NB4 (cell line): ENCODE measurements at places on chromosomes 13 and 19.

DNA sequence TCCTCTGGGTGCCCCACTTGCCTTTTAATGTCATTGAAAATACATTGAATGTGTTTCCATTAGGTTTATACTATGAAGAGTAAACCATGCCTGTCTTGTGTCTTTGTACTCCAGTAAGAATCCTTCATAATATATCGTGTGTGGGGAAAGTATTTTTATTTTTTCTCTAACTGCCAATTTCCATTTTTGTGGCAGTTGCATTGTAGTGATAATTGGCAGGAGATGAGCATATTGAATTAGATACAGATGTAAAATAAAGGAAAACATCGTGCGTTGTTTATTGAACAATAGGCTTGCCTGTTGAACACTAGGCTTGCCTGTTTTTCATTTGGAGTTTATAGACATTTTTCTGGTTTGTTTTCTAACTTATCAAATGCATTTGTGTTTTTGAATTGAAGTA is 218.8 kb downstream of the NBEA start:
- no peak for DNase-seq

- no peak for DNase-seq
Observed at GRCh38 chr13:68940049-68940448, 1167.6 kb upstream of the ATXN8OS start.

DNA sequence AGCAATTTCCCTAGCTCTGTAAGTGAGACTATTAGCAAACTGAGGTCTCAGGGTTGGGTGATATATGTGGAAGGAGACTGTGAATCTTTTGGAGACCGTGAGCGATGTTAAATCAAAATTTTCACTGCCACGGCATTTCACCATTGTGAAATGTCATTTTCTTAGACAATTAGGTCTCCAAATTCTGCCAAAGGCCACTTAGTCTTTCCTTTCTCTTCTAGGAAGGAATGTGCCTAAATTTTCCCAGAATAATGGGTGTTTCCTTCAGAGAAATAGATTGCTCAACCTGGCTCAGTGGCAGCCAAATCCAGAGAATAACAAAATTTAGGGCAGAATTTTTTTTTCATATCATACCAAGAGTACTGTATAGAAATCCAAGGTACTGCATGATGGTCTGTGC is 64.5 kb upstream of the SCEL start:
- no peak for DNase-seq

DNA sequence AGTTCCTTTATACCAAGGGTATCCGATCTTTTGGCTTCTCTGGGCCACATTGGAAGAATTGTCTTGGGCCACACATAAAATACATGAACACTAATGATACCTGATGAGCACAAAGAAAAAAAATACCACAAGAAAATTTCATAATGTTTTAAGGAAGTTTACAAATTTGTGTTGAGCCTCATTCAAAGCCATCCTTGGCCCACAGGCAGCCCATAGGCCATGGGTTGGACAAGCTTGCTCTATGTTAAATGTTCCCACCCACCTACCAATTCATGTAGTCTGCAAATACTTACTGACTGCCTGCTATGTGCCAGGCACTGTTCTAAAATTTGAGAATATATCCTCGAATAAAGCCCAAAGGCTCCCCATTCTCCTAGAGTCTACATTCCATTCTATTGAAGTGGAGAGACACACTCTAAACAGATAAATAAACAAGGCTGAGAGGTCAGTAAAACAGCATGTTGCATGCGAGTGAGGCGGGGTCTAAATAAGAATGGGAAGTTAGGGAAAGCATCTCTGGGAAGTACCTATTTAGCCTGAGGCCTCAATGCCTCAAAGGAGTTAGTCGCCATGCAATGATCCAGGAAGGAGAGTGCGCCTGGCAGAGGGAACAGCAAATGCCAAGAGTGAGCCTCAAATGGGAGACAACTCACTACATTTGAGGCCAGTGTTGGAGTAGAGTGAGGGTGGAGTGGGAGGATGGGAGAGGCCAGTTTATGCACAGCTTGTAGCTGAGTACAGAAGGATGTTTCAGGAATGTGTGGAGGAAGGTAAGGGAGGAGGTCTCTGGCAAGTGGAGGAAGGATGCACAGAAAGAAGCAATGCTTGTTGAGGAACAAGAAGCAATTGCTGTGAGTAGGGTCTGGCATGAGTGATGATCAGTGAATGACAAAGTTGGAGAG is 52.5 kb upstream of the CLDN10 start:
- DNase-seq = no peak

DNA sequence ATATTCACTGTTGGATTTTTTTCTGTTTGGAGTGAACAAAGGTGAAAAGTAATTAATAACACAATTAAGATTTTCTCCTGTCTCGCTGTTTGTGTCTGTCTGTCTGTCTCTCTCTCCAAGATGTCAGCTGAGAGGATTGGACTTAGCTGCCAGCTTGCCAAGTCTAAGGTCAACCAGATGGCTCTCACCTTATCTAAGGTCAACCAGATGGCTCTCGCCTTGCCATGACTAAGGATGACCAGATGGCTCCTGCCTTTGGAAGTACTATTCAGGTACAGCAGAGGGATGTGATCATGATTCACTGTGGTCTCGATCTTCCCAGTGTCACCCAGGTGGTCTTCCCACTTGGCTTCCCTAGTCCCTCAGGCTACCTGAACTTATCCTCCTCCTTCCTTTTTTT is 1436.4 kb downstream of the UQCRFS1 start:
- DNase-seq = no peak

GRCh38 chr13:46633416-46633815 is 80.4 kb downstream of the LRCH1 start:
- DNase-seq = no peak

DNA sequence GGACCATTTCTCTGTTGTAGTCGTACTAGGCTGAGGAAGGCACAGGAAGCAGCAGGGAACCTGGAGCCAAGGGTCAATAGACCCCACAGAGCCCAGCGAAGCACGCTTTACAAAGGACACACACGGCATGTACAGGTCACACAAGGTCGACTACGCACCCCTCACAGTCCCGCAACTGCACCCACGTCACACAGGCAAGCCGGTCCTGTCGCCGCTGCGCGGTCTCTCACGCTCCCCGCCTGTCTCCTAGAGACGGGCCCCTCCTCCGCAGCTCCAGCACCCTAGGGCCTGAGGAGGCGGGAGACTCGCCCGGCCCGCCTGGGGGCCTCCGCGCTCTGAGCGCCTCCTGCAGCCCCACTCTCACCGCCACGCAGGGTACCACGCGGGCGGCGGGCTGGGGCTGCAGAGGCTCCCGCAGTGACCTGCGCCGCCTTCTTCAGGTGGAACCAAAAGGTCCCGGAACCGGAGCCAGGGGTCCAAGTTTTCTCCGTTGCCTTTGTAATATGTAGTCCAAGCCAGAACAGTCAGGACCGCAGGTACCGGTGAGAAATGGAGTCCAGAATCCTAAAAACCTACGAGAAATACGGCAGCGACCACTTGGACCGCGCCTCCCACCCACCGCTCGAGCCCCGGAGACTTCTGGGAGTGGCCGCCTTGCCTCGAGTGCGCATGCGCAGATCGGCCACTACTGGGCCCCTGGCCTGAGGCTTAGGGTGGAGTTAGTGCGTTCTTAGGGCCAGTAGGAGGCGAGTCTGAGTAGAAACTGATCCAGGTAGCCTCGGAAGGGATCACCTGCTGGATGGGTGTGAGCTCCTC is at the start of gene ZNF607:
ZNF607 (minus strand) TSS at position 651 of the 816 bp plus-strand sequence. CDS start 8,143 bp downstream, outside the sequence.
- DNase-seq = peak; percentile 87

- DNase-seq = no peak
Observed at GRCh38 chr13:51630288-51630615, 46.0 kb downstream of the WDFY2 start.

DNA sequence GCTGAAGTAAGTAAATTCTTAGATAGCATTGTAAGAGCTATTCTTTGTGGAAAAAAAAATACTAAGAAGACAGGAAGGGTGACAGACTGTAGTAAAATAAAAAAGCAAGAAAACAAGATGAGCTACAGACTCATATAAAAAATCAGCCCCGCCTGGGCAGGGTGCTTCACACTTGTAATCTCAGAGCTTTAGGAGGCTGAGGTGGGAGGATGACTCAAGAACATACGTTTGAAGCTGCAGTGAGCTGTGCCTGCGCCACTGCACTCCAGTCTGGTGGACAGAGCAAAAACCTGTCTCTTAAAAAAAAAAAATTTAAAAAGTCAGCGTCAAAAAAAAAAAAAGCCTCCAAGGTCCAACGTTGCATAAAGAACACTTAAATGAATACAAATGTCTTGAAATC is 102.1 kb downstream of the VWA8 start:
- DNase-seq = no peak

GRCh38 chr13:24670174-24670573 is 10.0 kb upstream of the ATP12A start:
- DNase-seq = no peak

- DNase-seq = peak; percentile 93
Observed at GRCh38 chr19:48506138-48506733, 5.4 kb downstream of the LMTK3 start.

DNA sequence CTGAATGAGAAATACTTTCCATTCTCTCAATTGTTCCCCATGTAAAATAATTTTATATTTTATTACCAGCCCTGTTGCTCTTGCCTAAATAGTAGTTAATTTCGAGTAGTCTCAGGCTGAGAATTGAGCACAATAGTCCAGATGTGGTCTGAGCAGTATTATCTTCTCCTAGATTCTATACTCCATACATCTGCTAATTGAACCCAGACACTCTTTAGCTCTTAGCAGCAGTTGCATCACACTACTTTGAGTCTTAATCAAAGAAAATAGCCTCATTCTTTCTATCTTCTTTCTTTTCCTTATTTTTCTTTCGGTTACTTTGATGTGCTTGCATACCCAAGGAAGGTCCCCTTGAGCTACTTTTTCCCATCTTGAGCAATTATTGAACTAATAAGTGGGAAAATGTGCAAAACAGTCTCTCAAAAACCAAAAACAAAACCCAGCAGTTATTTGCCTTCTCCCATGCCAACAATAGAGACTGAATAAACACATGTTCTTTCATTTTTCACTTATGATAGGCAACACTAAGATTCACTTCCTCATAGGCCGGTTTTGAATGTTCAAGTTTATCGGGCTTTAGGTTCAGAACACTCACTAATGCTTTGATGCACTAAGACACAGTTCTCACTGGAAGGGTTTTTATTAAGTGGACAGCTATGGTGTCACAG is 204.5 kb downstream of the POU4F1 start:
- DNase-seq = no peak

GRCh38 chr13:71638751-71639150 is 228.3 kb downstream of the DACH1 start:
- DNase-seq = no peak

DNA sequence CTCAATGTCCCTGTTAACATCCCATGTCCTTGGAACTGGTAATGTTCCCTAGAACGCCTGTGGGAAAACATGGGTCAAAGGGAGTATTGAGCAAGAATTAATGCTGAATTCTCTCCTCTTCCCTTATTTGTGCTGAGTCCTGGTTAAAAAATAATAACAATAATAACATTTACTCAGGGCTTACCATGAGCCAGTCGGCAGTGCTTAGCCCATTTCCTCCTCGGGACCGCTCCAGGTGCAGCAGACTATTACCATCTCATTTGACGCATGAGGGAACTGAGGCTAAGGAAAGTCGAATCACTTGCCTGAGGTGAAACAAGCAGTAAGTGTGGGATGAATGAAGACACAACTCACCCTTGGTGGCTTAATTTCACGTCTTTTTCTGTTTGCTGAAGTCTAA is 33.6 kb upstream of the SLC15A1 start:
- DNase-seq = no peak

- DNase-seq = no peak
Observed at GRCh38 chr13:54226876-54227275, 1198.3 kb downstream of the OLFM4 start.

DNA sequence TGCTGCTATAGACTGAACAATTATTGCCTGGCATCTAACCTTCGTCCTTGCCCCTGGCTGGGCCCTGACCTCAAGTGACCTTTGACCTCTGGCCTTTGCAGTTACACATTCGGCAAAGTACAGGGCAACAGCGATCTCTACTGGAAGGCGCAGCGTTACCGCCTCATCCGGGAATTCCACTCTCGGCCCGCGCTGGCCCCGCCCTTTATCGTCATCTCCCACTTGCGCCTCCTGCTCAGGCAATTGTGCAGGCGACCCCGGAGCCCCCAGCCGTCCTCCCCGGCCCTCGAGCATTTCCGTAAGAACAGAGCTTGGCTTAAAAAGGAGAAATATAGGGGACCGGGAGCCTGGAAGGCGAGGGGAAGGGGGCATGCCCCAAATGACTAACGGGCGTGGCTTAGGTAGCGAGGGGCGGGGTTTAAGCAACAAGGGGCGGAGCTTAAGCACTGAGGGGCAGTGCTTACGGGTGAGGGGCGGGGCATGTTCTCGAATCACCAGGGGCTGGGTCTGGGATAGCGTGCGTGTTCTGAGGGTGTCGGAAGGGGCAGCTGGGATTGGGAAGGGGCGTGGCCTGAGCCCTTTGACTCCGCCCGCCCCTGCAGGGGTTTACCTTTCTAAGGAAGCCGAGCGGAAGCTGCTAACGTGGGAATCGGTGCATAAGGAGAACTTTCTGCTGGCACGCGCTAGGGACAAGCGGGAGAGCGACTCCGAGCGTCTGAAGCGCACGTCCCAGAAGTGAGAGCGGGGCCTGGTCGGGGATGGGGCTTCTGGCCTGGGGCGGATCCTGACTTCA is 52.7 kb downstream of the TRPM4 start:
- DNase-seq = peak; percentile 14

- no peak for DNase-seq
Observed at GRCh38 chr19:31671411-31672035, 322.3 kb upstream of the TSHZ3 start.

DNA sequence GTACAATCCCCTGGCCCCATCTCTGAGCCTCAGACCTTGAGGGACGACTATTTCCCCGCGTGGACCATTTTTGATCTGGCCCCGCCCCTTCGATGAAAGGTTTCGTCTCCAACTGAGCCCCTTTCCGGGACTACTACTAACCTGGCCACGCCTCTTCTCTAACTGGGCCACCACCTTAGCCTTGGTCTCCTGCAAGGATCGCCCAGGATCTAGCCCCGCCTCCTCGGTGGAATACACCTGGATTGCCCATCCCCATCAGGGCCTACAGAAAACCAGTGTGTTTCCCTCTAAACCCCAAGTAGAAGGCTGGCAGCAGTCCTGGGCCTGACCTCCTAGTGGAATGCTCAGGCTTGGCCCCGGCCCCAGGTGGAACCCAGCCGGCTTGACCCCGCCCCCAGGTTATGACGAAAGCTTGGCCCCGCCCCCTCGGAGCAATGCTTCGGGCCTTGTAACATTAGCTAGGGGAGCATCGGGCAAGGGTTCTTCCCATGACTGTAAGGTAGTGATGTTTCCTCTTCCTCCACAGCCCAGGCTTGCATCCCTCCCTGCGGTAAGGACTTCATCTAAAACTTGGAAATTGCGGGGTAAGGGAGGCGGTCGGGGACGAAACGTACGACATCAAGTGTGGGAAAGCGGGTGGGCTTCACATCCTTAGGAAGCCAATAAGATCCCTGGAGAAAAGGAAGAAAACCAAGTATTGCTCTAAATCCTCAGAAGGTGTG is 9.1 kb downstream of the SPACA6 start:
- DNase-seq = no peak

- no peak for DNase-seq
Observed at GRCh38 chr19:5631567-5632240, 8.8 kb downstream of the SAFB start.
